Astrocyte (in vitro differentiated cells and primary cell): ENCODE measurements at places on chromosomes 3 and 15.

- no peak overlapping the region for H3K4me3 ChIP-seq
- H3K36me3 ChIP-seq = no peaks in the 10 kb centered on the region
- no peaks in the 10 kb centered on the region for H3K4me1 ChIP-seq
- H3K27me3 ChIP-seq = no peaks in the 10 kb centered on the region
- H3K27ac ChIP-seq = no peak overlapping the region
Measured at GRCh38 chr3:17967953-17968607, 225.6 kb upstream of the TBC1D5 start.

- no peaks in the 10 kb centered on the region for H3K27me3 ChIP-seq
- H3K36me3 ChIP-seq = no peaks in the 10 kb centered on the region
- no peak overlapping the region for H3K4me3 ChIP-seq
- no peak overlapping the region for H3K27ac ChIP-seq
- no peak for DNase-seq
Measured at GRCh38 chr15:55254916-55255679, 34.5 kb downstream of the RAB27A start.

DNA sequence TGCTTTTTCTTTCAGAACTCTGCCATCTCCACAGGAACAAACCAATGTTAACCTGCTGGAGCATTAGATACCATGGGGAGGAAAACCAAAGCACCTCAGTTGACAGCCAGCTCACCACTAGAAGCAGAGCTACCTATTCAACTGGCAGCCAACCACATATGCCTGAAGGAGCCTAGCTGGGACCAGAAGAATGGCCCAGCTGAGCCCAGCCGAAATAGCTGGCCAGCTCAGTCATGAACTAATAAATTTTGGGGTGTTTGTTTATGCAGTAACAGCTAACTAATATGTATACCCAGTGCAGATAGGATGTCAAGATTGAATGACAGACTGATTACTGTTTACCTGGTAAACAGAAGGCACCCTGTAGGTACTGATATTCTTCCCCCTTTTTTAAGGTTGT lies 1117.5 kb downstream of the TBL1XR1 start:
- no peaks in the 10 kb centered on the region for H3K27me3 ChIP-seq
- no peaks in the 10 kb centered on the region for H3K4me1 ChIP-seq
- no peak for DNase-seq
- no peak overlapping the region for H3K27ac ChIP-seq
- H3K4me3 ChIP-seq = no peak overlapping the region
- no peaks in the 10 kb centered on the region for H3K36me3 ChIP-seq

DNA sequence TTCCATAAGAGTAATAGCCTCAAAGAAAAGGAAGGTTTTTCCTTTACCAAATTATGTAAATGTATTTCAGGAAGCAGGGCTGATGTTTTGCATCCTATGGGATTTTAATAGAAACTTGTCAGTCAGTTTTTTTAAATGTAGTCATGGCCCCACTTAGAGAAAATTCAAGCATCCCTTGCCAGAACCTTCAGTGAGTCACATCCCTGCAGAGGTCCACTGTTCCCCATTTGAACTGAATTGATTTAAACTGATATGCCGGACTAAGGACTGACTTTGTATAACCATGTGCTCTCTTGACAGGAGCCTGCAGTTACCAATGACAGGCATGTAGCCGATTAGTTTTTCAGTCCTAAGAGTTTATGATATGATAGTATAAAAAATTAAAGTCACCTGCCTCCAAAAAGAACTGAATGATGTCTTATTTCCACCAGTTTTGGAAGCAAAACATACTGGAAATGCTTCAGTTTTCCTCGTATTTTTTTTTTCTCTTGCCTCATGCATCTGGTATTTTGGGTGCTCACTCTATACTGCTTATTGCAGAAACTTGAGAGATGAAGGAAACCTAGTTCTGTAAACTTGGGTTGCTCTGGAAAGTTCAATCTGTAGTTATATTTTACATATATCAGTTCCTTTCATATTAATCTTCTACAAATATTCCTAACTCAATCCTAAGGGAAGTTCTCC lies 30.7 kb downstream of the LRTM1 start:
- no peak overlapping the region for H3K4me3 ChIP-seq
- H3K27me3 ChIP-seq = no peaks in the 10 kb centered on the region
- peaks cover 25% of the 10 kb centered on the region for H3K4me1 ChIP-seq
- DNase-seq = peak; percentile 84
- no peaks in the 10 kb centered on the region for H3K36me3 ChIP-seq

DNA sequence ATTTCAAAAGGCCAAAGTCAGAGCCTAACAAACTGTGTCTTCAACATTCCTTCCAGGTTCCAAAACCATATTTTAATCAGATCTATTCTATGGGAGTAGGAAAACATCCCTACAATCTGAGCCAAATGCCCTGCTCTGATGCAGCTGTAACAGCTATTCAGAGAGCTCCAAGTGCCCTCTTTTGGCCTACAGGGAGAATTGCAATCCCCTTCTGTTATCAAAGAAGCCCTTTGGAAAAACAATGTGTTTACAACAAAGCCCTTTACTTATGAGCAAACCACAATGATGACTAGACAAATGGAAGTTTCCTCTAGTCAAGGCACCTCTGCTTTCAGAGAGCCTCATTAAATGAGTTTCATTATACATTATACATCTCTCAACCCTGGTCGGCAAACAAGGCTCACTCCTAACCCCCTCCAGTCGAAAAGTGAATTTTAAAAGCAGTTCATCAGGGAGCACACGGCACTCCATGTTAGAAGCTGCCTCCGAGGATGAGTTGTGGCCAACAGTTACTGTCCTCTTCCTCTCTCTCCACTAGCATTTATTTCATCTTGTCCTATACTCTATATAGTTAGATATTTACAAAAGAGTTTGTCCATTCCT lies 42.6 kb upstream of the TMCO5A start:
- no peak overlapping the region for H3K27ac ChIP-seq
- H3K4me3 ChIP-seq = no peak overlapping the region
- DNase-seq = peak; percentile 37
- H3K36me3 ChIP-seq = no peaks in the 10 kb centered on the region
- no peaks in the 10 kb centered on the region for H3K27me3 ChIP-seq

DNA sequence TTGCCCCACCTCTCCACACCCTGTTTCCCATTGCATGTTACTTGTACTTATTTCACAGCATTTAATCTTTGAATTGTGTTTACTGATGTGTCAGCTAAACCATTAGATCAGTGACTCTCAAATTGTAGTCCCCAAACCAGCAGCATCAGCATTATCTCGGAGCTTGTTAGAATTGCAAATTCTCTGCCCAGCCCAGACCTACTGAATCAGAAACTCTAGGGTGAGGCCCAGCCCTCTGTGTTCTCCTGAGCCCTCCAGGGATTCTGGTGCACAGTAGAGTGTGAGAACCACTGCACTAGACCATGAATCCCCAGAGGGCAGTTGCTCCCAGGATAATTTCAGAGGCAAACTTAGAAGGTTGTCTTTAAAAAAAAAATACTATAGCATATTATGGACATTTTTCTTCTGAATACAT lies 13.0 kb downstream of the PLD1 start:
- H3K27ac ChIP-seq = no peak overlapping the region
- peaks cover 24% of the 10 kb centered on the region for H3K4me1 ChIP-seq
- DNase-seq = no peak
- H3K4me3 ChIP-seq = no peak overlapping the region
- no peaks in the 10 kb centered on the region for H3K27me3 ChIP-seq
- no peaks in the 10 kb centered on the region for H3K36me3 ChIP-seq

GRCh38 chr15:45573961-45574629 lies 13.1 kb upstream of the BLOC1S6 start:
- no peak overlapping the region for H3K27ac ChIP-seq
- no peaks in the 10 kb centered on the region for H3K27me3 ChIP-seq

DNA sequence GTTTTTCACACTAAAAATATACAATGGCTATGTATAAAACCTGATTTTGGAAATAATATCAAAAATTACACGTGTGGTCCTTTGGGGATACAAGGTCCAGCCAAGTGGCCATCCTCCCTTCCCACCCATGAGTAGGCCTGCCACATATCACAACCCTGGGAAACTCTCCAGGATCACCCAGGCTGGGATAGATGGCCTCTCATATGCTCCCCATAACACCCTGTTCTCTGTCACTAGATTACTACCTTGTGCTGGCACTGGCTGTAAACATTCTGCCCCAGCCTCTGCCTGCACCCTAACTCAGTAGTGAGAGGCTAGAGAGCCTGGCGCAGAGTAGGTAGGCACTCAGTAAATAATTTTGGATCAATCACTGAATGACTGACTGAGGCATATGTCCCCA lies 52.1 kb downstream of the CLDN18 start:
- H3K36me3 ChIP-seq = peaks cover 41% of the 10 kb centered on the region
- H3K4me1 ChIP-seq = peaks cover 10% of the 10 kb centered on the region

- no peak for DNase-seq
- H3K36me3 ChIP-seq = peaks cover 72% of the 10 kb centered on the region
- H3K4me1 ChIP-seq = no peaks in the 10 kb centered on the region
- H3K27ac ChIP-seq = no peak overlapping the region
Measured at GRCh38 chr3:156702367-156702766, 28.0 kb downstream of the TIPARP start.

GRCh38 chr3:104896624-104897023 lies 470.1 kb upstream of the ALCAM start:
- no peaks in the 10 kb centered on the region for H3K27me3 ChIP-seq
- H3K27ac ChIP-seq = no peak overlapping the region
- DNase-seq = no peak
- no peaks in the 10 kb centered on the region for H3K36me3 ChIP-seq

DNA sequence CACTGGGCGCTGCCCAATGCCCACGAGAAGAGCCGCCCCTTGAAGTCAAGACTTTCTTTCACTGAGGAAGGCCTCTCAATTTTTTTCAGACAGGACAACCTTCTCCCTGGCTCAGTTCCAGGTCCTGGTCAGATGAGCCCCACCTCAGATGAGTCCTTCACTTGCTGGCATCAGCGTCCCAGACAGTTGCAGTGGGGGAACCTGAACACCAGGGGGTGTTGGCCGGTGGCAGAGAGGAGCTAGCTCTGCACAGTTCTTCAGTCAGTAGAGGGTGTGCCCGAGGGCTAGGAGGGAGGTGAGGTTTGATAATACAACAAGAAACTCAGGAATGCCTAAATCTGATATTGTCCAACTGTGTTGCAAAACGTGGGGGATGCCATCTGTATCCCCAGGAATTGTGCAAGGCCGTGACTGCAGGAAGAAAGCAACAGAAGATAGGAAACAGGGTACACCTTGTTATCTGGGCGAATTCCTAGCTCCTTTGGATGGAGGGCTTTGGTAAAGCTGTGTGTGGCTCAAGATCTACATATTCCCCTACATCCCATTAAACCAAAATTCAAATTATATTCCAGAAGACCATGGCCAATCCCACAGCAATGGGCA lies 34.3 kb downstream of the CCR3 start:
- no peak overlapping the region for H3K4me3 ChIP-seq
- no peaks in the 10 kb centered on the region for H3K4me1 ChIP-seq
- H3K27me3 ChIP-seq = no peaks in the 10 kb centered on the region
- no peak for DNase-seq
- H3K27ac ChIP-seq = no peak overlapping the region

- no peaks in the 10 kb centered on the region for H3K36me3 ChIP-seq
- no peak overlapping the region for H3K4me3 ChIP-seq
- H3K27ac ChIP-seq = no peak overlapping the region
- peaks cover 4% of the 10 kb centered on the region for H3K4me1 ChIP-seq
- peaks cover 17% of the 10 kb centered on the region for H3K27me3 ChIP-seq
Measured at GRCh38 chr3:46812237-46812791, 50.9 kb downstream of the MYL3 start.

DNA sequence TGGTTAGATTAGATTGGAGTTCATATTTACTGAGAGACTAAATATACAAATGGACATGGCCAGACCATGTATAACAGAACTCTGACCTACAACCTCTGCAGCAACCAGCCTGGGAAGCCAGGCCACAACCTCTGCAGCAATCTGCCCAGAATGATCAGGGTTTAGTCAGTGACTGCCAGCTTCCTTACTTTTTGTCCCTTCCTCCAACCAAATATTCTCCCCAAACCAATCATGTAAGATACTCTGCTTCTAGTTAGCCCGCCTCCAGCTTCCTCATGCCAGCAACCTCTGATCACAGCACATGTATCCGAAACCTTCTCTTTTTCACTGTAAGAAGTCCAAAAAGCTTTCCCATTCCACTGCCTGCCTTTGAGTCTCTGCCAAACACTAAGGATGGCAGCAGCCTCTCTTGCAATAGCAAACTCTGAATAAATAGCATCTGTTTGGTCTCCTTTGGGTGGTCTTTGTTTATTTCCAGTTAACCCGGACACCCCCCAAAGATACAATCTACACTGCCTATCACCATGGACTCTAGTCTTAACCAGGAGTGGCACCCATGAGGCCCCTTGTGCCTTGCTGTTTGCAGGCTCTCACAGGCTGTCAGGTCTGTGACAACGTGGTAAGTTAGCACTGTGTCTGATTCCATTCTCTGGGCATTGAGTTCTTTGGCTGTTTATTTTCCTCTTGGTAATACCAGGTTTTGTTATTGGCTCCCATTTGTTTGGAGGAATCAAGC lies 102.2 kb downstream of the ERC2 start:
- no peak overlapping the region for H3K4me3 ChIP-seq
- H3K27me3 ChIP-seq = no peaks in the 10 kb centered on the region
- peak overlapping the region; percentile 21 for H3K27ac ChIP-seq
- no peaks in the 10 kb centered on the region for H3K36me3 ChIP-seq
- no peak for DNase-seq

- peaks cover 40% of the 10 kb centered on the region for H3K36me3 ChIP-seq
- no peak overlapping the region for H3K27ac ChIP-seq
- no peak for DNase-seq
Measured at GRCh38 chr15:43361313-43361903, 9.4 kb downstream of the ZSCAN29 start.

GRCh38 chr3:9211155-9211950 lies 38.1 kb downstream of the SRGAP3 start:
- peaks cover 21% of the 10 kb centered on the region for H3K4me1 ChIP-seq
- no peaks in the 10 kb centered on the region for H3K36me3 ChIP-seq
- no peak overlapping the region for H3K27ac ChIP-seq
- peaks cover 10% of the 10 kb centered on the region for H3K27me3 ChIP-seq
- H3K4me3 ChIP-seq = peak overlapping the region; percentile 5
- peak; percentile 91 for DNase-seq

- DNase-seq = no peak
- H3K27me3 ChIP-seq = no peaks in the 10 kb centered on the region
- no peaks in the 10 kb centered on the region for H3K36me3 ChIP-seq
Measured at GRCh38 chr15:94893091-94893490, 661.7 kb downstream of the MCTP2 start.

GRCh38 chr15:59416816-59417215 lies 21.2 kb upstream of the FAM81A start:
- no peaks in the 10 kb centered on the region for H3K4me1 ChIP-seq
- no peak overlapping the region for H3K27ac ChIP-seq
- H3K27me3 ChIP-seq = peaks cover 13% of the 10 kb centered on the region

DNA sequence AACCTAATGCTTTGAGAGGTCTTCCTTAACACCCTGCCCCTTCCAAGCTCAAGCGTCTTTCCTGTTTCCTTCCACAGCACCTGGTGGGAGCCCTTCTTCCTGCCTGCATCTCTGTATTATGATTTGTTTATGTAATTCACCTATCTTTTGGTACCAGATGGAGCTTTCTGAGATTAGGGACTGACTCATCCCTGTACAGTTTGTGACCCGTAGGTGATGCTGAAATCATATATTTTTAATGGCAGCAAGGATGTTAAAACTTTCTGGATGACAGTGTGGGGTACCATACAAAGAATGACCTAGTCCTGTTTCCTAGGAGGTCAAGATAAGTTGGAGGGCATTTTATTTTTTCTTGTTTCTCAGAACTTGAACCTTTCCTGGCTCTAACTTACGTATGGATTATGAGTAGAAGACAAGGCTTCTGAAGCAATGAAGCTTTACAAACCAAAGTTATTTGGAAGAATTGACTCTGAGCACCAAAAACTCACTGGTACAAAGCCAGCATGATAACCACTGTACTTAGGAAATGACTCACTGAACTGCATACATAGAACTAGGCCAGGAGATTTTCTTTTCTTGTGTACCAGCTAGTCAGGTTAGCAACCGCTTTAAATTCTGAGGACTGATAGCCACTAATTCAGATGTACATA lies 46.6 kb downstream of the HHLA2 start:
- DNase-seq = peak; percentile 83
- H3K4me1 ChIP-seq = no peaks in the 10 kb centered on the region
- H3K27ac ChIP-seq = no peak overlapping the region
- H3K4me3 ChIP-seq = no peak overlapping the region
